Left hindlimb (tissue), 1 donor: ENCODE measurements at places on chromosomes 6 and 20.

DNA sequence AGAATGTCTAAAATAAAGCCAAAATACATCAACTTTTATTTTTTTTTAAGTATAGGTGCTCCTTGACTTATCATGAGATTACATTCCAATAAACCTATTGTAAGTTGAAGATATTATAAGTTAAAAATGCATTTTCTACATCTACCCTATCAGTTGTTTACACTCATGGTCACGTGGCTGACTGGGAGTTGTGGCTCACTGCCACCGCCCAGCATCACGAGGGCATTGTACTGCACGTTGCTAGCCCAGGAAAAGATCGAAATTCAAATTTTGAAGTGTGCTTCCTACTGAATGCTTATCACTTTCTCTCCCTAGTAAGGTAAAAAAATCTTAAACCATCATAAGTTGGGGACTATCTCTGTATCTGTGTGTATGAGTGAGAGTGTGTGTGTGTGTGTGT lies 126.6 kb upstream of the RIN2 start:
- DNase-seq = no peak

DNA sequence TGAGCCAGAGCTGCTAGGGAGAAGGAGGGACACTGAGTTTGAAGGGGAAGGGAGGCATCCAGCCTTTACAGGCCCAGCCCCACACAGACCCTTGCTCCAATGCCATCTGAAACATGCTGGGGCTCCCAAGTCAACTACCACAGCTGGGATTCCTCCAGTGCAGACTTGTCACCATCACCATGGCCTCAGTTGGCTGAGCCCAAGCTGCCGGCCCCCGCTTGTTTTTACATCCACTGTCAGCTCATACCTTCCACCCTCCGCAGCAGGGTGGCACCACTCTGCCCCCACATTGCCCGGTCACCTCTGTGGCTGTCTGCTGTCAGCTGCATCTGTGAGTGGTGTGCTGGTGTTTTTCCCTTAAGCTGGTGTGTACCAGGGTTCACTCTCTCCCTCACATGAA lies 26.1 kb downstream of the GFOD1 start:
- DNase-seq = no peak

DNA sequence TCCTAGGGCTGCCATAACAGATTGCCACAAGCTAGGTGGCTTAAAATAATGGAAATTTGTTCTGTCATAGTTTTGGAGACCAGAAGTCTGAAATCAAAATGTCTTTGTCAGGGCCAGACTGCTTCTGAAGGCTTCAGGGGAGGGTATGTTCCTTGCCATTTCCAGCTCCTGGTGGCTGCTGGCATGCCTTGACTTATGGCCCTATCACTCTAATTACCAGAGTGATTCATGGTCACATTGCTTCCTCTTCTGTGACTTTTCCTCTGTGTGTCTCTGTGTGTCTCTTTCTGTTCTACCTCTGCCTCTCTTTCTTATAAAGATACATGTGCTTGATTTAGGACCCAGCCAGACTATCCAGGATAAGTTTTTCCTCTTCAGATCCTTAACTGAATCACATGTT lies 635.2 kb upstream of the IMPG1 start:
- no peak for DNase-seq

DNA sequence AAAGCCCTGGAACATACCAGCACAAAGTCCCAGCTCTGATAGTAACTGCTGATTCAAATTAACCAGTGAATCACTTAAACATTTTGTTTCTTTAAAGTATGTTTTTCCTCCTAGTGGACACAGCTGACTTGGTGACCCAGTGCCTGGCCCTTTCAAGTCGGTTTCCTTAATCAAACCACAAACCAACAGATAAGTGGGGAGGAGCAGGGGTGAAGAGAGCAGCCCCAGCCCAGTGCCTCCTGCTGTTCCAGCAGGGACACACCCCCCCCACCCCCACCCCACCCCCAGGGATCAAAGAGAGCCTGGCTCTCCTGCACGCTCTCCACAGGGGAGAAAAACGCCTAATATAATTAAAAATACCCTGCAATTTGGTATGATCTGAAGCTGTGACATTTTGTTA lies 55.4 kb upstream of the TBXT start:
- DNase-seq = no peak

GRCh38 chr6:22098601-22099031 lies 198.2 kb downstream of the PRL start:
- no peak for DNase-seq
